ENCODE measurements at places on chromosomes 3 and 15.

- DNase-seq = no peak
Measured at GRCh38 chr3:56408761-56409196, 59.5 kb downstream of the ERC2 start.

DNA sequence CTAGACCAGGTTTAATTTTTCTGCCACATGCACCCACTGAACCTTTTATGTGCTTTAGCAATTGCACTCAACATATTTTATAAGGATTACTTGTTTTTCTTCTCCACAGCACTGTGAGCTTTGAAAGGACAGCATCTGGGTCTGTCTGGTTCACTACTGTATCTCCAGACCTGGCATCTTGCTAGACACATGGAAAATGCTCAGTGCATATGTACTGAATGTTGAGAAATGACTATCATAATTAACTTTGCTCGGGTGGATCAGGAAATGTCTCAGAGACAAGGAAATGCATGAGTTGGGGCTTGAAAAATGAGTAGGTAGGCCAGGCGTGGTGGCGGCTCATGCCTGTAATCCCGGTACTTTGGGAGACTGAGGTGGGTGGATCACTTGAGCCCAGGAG is 40.2 kb downstream of the DOCK3 start:
- DNase-seq = peak; percentile 9

DNA sequence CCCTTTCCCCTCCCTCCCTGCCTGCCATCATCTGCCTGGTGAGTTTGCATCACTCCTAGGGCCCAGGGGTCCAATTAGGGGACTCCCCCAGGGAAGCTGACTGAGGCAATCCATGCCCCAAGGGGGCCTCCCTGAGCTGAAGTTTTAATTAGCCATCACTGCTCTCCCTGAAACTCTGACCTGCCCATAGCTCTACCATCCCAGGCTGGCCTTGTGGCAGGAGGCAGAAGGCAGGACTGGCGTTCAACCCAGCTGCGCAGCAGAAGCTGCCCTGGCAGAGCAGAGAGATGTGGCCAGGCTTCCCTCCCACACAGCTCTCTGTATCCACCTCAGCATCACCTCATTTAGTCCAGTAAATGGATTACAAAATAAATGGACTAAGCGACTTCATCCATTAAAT is 7.7 kb upstream of the C15orf39 start:
- DNase-seq = peak; percentile 68

- DNase-seq = no peak
Measured at GRCh38 chr3:42164656-42165055, 73.5 kb downstream of the TRAK1 start.

All from NCI-H69 (cell line).